ENCODE measurements at places on chromosomes 6 and 20.

DNA sequence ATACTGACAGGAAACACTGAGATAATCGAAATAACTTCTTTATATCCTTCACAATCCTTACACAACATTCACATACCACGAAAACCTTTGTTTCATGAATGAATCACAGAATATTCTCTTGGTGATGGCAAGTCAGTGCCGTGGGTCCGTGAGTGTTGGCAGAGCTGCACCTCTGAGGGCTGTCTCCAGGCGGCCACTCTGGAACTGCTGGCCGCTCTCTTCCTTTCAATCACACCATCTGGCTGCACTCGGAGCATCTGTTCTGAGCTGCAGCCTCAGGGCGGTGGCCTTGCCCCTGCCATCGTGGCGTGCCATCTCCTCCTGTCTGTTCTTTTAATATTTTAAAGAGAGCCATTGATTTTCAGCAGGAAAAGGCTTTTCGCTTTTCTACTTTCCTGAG, 129.4 kb upstream of the AFDN start:
- no peak for DNase-seq

- no peak for DNase-seq
These were observed 19.5 kb downstream of the SLC22A1 start for GRCh38 chr6:160141001-160141726.

DNA sequence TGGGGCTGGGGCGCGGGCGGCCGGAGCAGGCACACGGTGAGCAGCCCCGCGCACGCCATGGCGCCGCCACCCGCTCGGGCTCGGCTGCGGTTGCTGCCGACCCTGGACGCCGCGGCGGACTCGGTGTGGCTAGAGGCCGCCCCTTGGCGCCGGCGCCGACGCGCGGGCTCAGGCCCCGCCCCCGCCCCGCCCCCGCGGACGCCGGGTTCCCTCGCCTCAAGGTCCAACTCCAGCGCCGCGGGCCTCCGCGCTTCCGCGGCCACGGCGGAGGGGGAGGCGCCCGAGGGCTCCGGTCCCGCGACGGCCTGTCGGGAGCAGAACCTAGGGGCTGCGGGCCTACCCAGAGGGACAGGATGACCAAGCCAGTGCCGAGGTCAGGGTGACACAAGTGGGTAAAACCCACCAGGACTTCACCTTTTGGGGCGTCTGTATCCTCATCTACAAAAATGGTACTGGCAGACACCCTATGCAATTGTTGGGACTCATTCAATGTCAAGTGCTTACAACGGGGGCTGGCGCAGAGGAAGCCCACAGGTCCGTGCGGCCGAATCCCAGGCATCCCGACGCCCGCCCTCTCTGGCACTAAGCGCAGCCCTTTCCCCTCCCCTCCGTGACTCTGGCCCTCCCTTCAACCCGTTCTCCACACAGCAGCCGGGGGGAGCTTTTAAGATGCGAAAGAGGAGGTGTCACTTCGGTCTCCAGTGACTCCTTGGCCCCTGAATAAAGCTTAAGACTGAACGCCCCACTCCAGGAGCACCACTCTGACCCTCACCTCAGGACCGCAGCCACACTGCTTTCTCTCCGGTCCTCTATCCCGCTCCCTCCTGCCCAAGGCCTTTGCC, at the start of gene NECAB3:
Gene NECAB3 (minus strand): TSS at position 135 of the 842 bp plus-strand sequence. CDS start 76 bp downstream, at position 59.
- no peak for DNase-seq

- DNase-seq: no peak
These were observed 115.5 kb upstream of the AFDN start for GRCh38 chr6:167711211-167711610.

DNA sequence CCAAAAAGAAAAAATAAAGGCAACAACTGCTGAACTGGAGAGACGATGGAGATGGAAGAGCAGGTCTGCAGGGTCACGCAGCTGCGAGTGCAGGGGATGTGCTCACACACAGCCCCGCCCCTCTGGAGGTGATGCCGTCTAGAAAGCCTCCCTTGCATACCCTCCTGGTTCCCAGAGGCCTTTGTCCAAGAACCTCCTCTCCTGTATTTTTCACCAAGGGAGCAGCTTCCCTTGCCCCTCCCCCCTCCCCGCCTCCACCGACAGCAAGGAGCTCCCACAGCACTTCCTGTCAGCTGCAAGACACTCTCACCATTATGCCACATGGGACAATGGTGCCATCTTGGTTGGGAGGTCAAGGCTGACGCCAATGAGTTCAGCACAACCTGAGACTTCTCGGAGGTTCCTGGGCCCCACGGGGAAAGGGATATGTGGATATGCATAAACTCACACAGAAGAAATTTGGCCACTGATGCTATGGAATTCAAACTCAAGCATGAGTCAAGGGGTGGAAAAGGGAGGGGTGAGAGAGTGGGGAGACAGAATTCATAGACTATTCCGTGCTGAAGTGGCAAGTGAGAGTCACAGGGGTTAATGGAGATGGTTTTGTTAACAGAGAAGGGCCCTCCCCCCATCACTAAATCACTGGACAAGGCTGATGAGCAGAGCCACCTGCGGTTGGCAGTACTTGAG, 132.9 kb downstream of the SCML4 start:
- DNase-seq: no peak

DNA sequence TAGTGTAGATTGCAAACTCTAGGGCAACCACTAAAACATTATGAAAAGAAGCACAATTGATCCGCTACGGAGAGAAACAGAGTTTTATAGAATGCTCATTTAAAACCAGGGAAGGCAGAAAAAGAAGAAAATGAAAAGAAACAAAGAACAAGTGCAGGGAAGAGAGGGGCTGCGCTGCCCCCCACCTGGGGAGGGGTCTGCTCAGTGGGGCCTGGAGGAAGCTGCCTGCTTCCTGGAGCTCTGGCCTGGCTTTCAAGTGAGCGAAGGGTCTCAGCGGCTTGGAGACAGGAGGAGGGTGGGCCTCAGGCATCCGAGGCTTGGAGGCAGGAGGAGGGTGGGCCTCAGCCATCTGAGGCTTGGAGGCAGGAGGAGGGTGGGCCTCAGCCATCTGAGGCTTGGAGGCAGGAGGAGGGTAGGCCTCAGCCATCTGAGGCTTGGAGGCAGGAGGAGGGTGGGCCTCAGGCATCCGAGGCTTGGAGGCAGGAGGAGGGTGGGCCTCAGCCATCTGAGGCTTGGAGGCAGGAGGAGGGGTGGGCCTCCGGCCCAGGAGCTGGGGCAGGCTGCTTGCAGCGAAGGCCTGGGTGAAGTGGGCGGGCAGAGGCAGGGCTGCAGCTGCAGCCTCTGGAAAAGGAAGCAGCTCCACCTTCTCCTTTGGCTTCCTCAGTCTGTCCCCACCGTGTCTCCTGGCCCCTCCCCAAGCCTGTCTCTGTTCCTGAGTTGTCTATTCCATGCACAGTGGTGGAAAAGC, 406.3 kb downstream of the TAF4 start:
- DNase-seq: no peak

- no peak for DNase-seq
These were observed 11.6 kb downstream of the HSPA12B start for GRCh38 chr20:3744037-3744436.

- DNase-seq: no peak
These were observed 134.8 kb downstream of the JPH2 start for GRCh38 chr20:44052166-44052565.

GRCh38 chr20:6914986-6915385, 147.5 kb downstream of the BMP2 start:
- no peak for DNase-seq

GRCh38 chr20:62846166-62846890, 15.3 kb downstream of the TCFL5 start:
- no peak for DNase-seq

- DNase-seq: no peak
These were observed 495.5 kb upstream of the MAP3K7 start for GRCh38 chr6:91082311-91082832.

DNA sequence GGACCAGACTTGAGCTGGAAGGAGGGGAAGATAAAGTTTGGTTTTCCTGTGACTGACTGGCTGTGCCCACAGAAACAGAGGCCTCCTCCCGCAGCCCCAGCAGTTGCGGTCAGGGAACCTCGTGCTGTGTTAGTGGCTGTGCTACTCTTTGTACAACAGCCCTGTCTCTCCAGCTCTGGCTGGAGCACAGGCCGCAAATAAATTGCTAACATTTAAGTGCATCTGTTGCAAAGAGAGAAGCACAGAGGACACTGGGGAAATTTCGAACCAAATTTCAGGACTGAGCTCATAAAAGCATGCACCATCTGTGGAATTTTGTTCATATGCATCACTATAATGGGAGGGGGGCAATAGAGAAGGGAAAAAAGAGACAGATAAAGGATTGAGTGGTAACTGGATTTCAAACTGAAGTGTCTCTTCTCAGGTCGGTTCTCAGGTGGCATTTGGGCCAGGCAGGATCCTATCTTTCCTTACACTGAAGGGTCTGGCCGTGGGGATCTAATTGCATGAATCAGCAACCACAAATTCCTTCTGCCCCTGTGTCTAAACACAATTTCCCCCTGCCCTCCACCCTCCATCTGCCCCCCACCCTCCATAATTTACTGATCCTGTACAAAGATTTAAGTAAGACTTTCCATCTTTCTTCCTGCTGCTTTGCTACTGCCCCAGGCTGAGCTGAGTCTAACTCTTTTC, 88.9 kb upstream of the ATXN1 start:
- DNase-seq: no peak

DNA sequence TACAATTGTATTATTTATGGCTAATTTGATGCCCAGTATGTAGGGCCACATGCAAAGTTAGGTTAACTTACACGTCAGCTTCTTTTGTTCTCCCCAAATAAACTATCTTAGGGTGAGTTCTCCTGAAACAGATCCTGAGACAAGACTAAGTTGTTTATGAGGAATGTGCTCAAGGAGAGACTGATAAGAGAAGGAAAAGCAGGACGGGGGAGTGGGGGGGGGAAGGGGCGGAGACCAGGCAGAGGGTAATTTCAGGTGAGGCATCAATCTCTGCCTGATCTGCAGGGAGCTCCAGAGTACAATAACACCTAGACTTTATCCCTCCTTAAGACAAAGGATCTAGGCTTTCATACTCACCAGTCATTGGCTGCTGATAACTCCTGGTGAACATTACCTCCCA, 220.6 kb upstream of the BTBD3 start:
- DNase-seq: no peak

GRCh38 chr6:100237821-100238220, 226.9 kb downstream of the SIM1 start:
- no peak for DNase-seq

- DNase-seq: no peak
These were observed 21.2 kb downstream of the RAMACL start for GRCh38 chr6:166565084-166565967.

GRCh38 chr6:45986746-45987274, 28.9 kb downstream of the CLIC5 start:
- DNase-seq: no peak

GRCh38 chr20:62449951-62450691, 22.8 kb upstream of the RBBP8NL start:
- no peak for DNase-seq

DNA sequence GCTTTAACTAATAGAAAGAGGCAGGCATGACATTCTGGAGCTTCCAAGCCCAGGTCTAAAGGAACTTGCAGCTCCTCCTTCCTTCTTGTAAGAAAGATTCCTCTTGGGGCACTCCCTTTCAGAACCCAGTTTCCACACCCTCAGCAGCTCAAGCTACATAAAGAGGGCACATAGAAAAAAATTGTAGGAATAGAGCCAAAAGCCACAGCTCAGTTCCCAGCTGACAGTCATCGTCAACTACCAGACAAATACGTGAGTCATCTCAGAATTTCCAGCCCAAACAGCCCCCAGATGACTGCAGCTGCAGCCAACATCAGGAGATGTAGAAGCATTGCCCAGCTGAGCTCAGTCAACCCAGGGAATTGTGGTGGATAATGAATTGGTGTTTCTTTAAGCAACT, 349.8 kb upstream of the ARID1B start:
- no peak for DNase-seq

GRCh38 chr6:132405143-132405915, 4.1 kb upstream of the MOXD1 start:
- no peak for DNase-seq

- DNase-seq: no peak
These were observed 116.7 kb upstream of the NRSN1 start for GRCh38 chr6:24009319-24009718.

DNA sequence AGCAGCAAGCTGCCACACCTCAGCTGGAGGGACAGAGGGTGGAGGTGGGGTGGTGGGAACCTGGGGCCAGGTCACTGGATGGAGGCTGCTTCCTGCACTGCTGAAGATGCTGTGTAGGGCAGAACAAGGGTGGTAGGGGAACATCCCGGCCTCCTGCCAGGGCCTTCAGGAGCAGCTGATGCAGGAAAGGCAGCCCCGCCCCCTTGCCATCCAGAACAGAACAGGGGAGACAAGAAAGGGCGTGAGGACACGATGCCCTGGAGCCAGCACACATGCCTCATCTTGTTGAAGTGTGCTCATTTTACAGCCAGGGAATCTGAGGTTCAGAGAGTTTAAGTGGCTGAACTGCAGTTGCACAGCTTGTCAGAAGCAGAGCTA, 43.1 kb upstream of the PHACTR3 start:
- DNase-seq: no peak

DNA sequence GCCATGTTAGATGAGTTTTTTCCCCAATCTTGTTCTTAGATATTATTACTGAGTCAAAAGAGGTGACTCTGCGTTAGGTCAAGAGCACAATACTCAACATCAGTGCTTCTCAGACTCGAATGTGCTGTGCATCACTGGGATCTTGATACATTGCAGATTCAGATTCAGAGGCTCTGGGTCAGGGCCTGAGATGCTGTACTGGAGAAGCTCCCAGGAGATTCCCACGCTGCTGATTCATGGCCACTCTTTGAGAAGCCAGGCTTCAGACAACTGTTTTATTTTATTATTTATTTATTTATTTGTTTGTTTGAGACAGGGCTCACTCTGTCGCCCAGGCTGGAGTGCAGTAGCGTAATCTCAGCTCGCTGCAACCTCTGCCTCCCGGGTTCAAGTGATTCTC, 41.4 kb upstream of the ARID1B start:
- DNase-seq: no peak

DNA sequence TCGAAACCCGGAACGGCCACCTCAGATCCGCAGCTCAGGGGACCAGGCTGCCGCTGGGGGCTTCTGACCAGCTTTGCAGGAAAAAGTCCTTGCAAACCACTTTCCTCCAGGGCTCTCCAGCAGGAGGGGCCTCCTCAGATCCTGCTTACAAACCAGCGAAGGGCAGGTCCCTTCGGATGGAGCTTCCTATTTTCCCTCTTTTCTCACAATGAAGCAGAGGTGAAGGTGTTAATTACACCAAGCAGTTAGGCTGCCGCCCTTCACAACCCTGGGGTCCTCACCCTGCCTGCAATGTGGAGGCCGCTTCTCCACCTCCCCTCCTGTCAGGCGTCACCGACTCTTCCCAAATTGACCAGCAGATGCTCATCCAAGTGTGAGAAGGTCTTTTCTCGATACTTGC, 5.7 kb downstream of the ARHGAP40 start:
- no peak for DNase-seq

GRCh38 chr6:84033523-84034451, at the start of gene MRAP2:
Gene MRAP2, plus strand, starts transcription at chr6:84033772. Its CDS starts 21,547 bp downstream, at chr6:84055319.
- no peak for DNase-seq

GRCh38 chr6:77106992-77107391, 356.3 kb downstream of the HTR1B start:
- DNase-seq: no peak

- no peak for DNase-seq
These were observed 987.5 kb downstream of the HACE1 start for GRCh38 chr6:103872233-103872632.
